ENCODE measurements at places on chromosomes 1 and 21. TPM values are rescaled to one million over a fixed set of nuclear protein-coding genes. Genes with fewer than 3 reads are reported as not detected.

The ZMYM1 gene
- total RNA-seq = 15.7 TPM

The OLIG2 gene
- not detected for total RNA-seq

The OLFML3 gene
- 73.7 TPM for total RNA-seq

The KANK4 gene
- 0.83 TPM for total RNA-seq

The THEM5 gene
- total RNA-seq = not detected

The GUCA2B gene
- not detected for total RNA-seq

The SLC1A7 gene
- total RNA-seq = 0.99 TPM

GRCh38 chr1:192061556-192061955 lies 96.7 kb upstream of the RGS18 start:
- no peak overlapping the region for H3K27ac ChIP-seq
- no peaks in the 10 kb centered on the region for H3K27me3 ChIP-seq

- no peaks in the 10 kb centered on the region for H3K36me3 ChIP-seq
- H3K27me3 ChIP-seq = no peaks in the 10 kb centered on the region
- no peak for DNase-seq
These were observed 60.2 kb downstream of the ADAMTS1 start for GRCh38 chr21:26784974-26785373.

GRCh38 chr1:191366686-191367085 lies 791.6 kb upstream of the RGS18 start:
- no peak overlapping the region for H3K4me3 ChIP-seq
- H3K36me3 ChIP-seq = no peaks in the 10 kb centered on the region
- no peak overlapping the region for H3K27ac ChIP-seq

GRCh38 chr1:161009602-161010211 lies 11.2 kb downstream of the F11R start:
- H3K36me3 ChIP-seq = no peaks in the 10 kb centered on the region
- H3K4me1 ChIP-seq = peaks cover 6% of the 10 kb centered on the region
- DNase-seq = no peak
- H3K27ac ChIP-seq = no peak overlapping the region
- no peaks in the 10 kb centered on the region for H3K27me3 ChIP-seq
- H3K4me3 ChIP-seq = no peak overlapping the region

DNA sequence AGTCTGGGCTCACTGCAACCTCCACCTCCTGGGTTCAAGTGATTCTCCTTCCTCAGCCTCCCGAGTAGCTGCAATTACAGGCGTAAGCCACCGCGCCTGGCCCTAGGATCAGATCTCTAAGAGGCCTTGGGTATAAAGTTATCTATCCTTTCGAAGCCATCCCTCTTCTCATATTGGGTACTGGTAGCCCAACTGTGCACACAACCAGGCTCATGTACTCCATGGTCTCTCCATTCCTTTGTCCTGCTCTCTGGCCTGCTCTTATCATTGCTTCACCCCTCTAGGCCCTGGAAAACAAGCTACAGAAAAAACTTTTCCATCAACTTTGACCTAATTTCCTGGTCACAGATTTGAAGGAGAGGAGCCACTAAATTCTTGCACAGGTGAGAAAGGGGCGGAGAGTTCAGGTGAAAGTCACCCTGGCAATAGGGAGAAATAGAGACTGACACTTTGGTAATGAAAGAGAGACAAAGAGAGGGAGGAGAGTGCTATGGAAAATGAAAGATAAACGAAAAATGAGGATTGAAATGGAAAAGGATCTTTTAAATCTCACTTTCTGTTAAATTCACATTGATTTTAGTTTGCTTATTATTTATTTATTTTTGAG lies 6.0 kb downstream of the TXNIP start:
- no peaks in the 10 kb centered on the region for H3K27me3 ChIP-seq
- peaks cover 33% of the 10 kb centered on the region for H3K36me3 ChIP-seq
- H3K4me1 ChIP-seq = peaks cover 54% of the 10 kb centered on the region
- DNase-seq = no peak

DNA sequence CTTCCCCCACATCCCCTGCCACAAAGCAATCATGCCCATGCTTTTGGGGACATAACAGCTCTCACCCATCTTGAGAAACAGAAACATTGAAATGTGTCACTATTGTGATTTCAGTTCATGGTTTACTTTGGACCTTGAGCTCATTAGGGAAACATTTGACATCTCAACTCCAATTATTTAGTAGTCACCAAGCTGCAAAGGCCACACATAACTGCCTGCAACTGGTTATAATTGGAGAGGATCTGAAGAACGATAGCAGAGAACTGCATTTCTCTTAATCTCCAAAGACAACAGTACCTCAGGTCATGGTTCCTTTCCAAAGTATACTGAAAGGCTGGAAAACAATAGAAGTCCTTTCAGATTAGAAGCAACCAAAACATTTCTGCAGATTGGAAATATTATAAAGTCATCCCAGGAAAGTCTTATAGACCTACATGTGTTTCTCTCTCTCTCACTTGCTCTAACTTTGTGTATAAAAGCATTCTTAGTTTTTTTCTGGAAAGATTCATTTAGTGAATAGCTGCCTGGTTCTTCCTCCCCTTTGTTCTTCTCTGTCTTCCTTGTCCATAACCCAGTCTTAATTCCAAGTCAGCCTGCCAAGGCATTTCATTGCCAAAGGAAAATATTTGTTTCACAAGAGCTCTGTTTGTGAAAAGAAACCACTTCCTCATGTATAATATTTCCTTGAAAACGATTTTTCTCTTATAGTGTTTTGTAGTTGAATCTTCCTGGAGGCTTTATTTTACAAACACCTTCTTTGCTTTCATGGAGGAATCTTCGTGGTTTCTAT lies 426.8 kb downstream of the ADGRL2 start:
- no peaks in the 10 kb centered on the region for H3K36me3 ChIP-seq
- no peak overlapping the region for H3K4me3 ChIP-seq
- H3K4me1 ChIP-seq = peaks cover 6% of the 10 kb centered on the region

GRCh38 chr1:236612349-236612748 lies 8.0 kb upstream of the HEATR1 start:
- H3K4me3 ChIP-seq = no peak overlapping the region
- H3K27me3 ChIP-seq = no peaks in the 10 kb centered on the region
- H3K27ac ChIP-seq = no peak overlapping the region
- no peaks in the 10 kb centered on the region for H3K4me1 ChIP-seq
- H3K36me3 ChIP-seq = no peaks in the 10 kb centered on the region
- no peak for DNase-seq

DNA sequence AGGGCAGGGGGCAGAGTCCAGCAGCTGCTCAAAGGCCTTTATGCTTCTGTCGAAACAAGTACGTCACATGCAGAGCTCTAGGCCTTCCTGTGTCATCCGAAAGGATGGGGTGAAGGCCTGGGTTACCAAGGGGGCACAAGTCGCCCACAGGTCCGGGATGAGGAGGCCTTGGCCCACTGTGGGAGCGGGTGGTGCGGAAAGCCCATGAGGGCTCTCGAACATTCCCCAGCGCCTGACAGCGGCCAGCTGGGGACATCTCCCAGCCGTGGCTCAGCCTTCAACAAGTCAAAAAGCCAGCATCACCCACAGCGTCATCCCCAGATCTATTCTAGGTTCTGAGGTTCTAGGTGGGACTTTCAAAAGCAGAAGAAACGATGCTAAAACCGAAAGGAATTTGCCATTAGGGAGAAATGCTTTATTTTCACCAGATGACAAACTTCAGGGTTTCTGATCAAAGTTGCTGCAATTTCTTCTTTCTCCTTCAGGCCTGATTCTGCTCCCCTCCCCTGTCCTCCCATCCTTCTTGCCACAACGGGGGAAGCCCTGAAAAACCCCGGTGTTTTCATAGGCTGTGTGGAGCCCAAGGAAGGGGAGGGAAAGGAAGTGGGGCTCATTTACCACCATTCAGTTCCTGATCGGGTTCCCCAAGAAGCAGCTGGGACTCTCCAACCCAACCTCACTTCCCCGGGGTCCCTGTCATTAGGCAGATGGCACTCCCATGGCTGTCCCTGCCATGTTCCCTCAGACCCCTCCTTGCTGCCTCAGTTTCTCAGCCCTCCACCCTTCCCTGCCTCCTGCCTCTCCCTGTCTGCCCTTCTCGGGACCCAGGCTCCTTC lies 17.6 kb downstream of the GPR137B start:
- no peaks in the 10 kb centered on the region for H3K36me3 ChIP-seq
- no peak overlapping the region for H3K4me3 ChIP-seq
- no peak overlapping the region for H3K27ac ChIP-seq
- no peaks in the 10 kb centered on the region for H3K4me1 ChIP-seq
- no peak for DNase-seq

- H3K27ac ChIP-seq = no peak overlapping the region
- H3K4me3 ChIP-seq = no peak overlapping the region
- DNase-seq = no peak
These were observed 37.9 kb downstream of the WNT4 start for GRCh38 chr1:22104865-22105437.

- H3K4me1 ChIP-seq = peaks cover 20% of the 10 kb centered on the region
- peak overlapping the region; percentile 14 for H3K27ac ChIP-seq
- no peak overlapping the region for H3K4me3 ChIP-seq
- peaks cover 10% of the 10 kb centered on the region for H3K27me3 ChIP-seq
- DNase-seq = no peak
- H3K36me3 ChIP-seq = no peaks in the 10 kb centered on the region
These were observed 157.3 kb upstream of the RUNX1 start for GRCh38 chr21:35206141-35207125.

- peaks cover 100% of the 10 kb centered on the region for H3K4me1 ChIP-seq
- peaks cover 21% of the 10 kb centered on the region for H3K36me3 ChIP-seq
- H3K27ac ChIP-seq = peak overlapping the region; percentile 94
- H3K27me3 ChIP-seq = no peaks in the 10 kb centered on the region
- H3K4me3 ChIP-seq = no peak overlapping the region
- DNase-seq = no peak
These were observed 26.6 kb downstream of the DHRS3 start for GRCh38 chr1:12591267-12591938.

DNA sequence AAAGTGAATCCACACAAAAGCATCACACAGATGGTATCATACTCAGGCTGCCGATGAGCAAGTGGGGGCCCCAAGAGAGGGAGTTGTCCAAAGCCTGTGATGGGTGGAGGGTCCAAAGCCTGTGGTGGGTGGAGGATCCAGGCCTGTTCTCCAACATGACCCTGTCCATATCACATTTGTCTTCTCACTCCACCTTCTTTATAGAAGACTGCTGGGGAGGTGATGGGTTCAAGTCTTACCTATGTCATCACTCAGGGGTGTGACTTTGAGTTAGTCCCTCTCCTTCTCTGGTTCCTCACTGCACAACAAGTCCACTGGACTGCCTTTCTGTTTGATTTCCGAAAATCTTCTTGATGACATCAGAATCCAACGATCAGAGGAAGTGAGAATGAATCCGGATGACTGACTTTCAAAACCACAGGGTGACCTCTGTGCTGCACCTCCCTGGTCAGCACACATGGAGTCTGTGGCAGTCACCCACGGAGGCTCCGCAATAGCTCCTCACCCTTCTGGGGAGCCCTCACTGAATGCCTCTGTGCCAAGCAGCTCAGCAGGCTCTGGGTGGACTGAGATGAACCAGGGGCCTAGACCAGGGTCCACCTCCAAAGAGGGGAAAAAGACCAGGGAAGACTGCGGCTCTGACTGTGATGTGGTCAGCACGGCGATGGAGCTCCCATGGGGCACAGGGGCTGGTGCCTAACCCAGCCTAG lies 166.8 kb downstream of the HIVEP3 start:
- no peak overlapping the region for H3K27ac ChIP-seq
- no peaks in the 10 kb centered on the region for H3K36me3 ChIP-seq
- no peak overlapping the region for H3K4me3 ChIP-seq
- H3K4me1 ChIP-seq = no peaks in the 10 kb centered on the region
- no peak for DNase-seq
- H3K27me3 ChIP-seq = no peaks in the 10 kb centered on the region

GRCh38 chr1:184882957-184883815 lies 91.1 kb downstream of the NIBAN1 start:
- no peak for DNase-seq
- H3K4me1 ChIP-seq = peaks cover 97% of the 10 kb centered on the region
- H3K36me3 ChIP-seq = peaks cover 10% of the 10 kb centered on the region

DNA sequence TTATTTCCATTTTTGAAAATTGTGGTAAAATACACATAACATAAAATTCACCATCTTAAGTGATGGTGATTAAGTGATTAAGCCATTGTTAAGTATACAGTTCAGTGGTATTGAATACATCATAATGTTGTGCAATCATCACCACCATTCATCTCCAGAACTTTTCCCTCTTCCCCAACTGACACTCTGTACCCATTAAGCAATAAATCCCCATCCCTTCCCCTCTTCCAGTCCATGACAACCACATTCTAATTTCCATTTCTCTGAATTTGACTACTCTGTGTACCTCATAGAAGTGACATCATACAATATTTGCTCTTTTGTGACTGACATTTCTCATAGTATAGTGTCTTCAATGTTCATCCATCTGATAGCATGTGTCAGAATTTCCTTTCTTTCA lies 124.8 kb downstream of the DISC1 start:
- no peak overlapping the region for H3K27ac ChIP-seq
- H3K27me3 ChIP-seq = no peaks in the 10 kb centered on the region
- peaks cover 6% of the 10 kb centered on the region for H3K36me3 ChIP-seq
- no peak for DNase-seq
- H3K4me3 ChIP-seq = no peak overlapping the region

GRCh38 chr1:162943622-162944021 lies 82.6 kb upstream of the CCDC190 start:
- peaks cover 10% of the 10 kb centered on the region for H3K4me1 ChIP-seq
- H3K4me3 ChIP-seq = no peak overlapping the region
- no peaks in the 10 kb centered on the region for H3K27me3 ChIP-seq
- H3K27ac ChIP-seq = no peak overlapping the region

- H3K4me1 ChIP-seq = peaks cover 45% of the 10 kb centered on the region
- no peaks in the 10 kb centered on the region for H3K27me3 ChIP-seq
- peak overlapping the region; percentile 96 for H3K27ac ChIP-seq
- DNase-seq = no peak
- peaks cover 9% of the 10 kb centered on the region for H3K36me3 ChIP-seq
- peak overlapping the region; percentile 77 for H3K4me3 ChIP-seq
These were observed 906 bp downstream of the CIART start for GRCh38 chr1:150283260-150283659.

DNA sequence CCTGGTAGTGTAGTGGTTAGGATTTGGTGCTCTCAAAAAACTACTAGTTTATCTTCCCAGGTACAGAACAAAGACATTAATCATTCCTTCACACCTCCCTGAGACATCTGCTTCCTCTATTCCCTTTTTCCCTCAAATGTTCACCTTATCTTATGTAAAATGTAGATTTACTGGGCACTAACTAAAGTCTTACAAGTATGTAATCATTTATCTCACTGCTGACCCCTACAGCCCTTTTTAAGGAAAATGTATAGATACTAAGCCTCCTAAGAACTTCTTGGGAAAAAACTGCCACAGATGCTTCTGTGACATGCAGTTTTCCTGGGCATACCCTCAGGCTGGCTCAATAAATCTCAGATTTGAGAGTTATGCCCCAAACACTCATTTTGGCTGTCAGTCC lies 50.8 kb upstream of the NEK7 start:
- H3K27me3 ChIP-seq = no peaks in the 10 kb centered on the region
- H3K4me1 ChIP-seq = no peaks in the 10 kb centered on the region
- H3K36me3 ChIP-seq = no peaks in the 10 kb centered on the region
- no peak overlapping the region for H3K27ac ChIP-seq
- no peak overlapping the region for H3K4me3 ChIP-seq

Data from esophagus muscularis mucosa (tissue), 4 donors.